ENCODE measurements at places on chromosomes 2 and 18.
A peak's percentile ranks its signal among the peaks of the same experiment; 100 is the strongest.

- DNase-seq, result no peak
Observed at GRCh38 chr2:138193416-138194213, 229.3 kb downstream of the HNMT start.

GRCh38 chr2:13996527-13996926 is 636.0 kb upstream of the LRATD1 start:
- no peak for DNase-seq

GRCh38 chr2:217047209-217047608 is 187.3 kb upstream of the TNP1 start:
- DNase-seq, result no peak

GRCh38 chr2:95063086-95063958 is 37.8 kb downstream of the MAL start:
- no peak for DNase-seq

- DNase-seq, result peak; percentile 80
Observed at GRCh38 chr2:42095923-42096408, 48.1 kb downstream of the PKDCC start.

- DNase-seq, result peak; percentile 89
Observed at GRCh38 chr2:161992531-161992930, 81.5 kb downstream of the DPP4 start.

DNA sequence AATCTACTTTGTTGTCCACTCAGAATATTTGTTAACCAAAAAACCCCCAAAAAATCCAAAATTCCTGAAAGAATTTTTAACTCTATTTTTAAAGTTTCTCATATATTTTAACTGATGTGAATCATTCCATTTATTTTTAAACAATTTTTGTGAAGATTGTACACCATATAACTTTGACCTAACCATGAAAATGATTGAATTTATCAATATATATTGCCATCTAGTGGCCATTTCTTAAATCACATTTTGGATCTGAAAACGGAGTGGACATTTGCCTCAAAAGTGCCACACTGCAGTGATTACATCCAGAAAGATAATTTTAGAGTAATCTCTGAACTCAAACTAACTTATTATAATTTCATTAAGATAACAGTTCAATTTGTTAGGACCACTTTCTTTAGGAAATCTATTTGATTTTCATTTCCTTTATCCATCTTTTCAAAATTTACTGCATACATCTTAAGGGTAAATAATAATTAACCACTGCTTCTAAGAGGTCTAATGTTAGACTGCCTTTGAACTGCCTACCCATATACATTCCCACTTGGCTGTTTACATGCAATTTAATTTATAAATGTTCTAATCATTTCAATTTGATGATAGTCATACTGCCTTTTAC is 71.1 kb downstream of the DSC3 start:
- peak; percentile 10 for DNase-seq

DNA sequence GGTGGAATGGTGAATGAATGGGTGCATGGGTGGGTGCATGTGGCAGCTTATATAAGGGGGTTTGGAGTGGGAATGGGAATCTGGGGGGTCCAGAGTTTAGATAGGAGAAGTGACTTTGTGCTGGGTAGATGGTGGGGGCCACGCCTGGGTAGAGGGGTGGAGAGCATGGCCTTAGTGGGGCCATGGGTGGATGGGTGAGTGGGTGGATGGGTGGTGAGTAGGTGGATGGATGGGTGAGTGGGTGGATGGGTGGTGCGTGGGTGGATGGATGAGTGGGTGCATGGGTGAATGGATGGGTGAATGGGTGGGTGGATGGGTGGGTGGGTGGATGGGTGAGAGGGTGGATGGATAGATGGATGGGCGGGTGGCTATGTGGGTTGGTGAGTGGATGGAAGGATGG is 53.9 kb downstream of the MYO7B start:
- DNase-seq, result no peak

- DNase-seq, result no peak
Observed at GRCh38 chr18:70041459-70042050, 93.9 kb upstream of the CD226 start.

GRCh38 chr2:220227266-220227920 is 600.0 kb downstream of the SLC4A3 start:
- no peak for DNase-seq

DNA sequence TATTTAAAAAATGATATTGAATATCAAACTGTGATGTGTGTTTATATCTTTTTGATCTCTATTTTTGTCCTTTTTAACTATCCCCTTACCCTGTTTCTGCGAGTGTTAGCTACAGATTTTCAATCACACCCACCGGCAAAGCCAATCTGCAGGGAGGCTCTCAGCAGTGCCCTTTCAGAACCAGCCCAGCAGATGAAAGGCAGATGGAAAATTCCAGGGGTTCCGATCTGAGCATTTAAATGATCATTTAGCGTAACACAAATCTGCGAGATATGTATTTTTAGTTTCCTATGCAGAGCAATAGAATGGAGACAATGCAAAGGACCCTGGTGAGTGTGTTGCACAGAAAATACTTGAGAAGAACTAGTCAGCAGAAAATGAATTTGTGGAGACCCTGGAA is 2170.5 kb upstream of the PIK3C3 start:
- DNase-seq, result no peak

DNA sequence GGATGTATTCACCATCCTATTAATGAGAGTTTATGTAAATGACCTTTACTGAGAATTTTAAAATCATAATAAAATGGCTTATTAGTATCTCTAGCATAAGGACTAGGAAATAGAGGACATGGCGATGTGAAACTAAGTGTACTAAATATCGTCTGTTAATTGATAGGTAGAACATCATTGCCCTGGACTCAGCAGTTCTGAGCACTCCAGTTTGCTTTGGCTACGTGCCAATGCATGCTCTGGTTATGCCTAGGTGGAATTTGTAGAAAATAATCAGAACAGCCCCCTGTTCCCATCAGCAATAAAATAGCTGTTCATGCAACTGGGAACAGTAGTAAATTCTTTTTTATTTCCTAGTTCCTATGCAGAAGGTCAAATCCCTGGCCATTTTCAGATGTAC is 247.8 kb downstream of the DOK6 start:
- DNase-seq, result no peak

- DNase-seq, result no peak
Observed at GRCh38 chr2:66440708-66441497, 6.0 kb downstream of the MEIS1 start.

DNA sequence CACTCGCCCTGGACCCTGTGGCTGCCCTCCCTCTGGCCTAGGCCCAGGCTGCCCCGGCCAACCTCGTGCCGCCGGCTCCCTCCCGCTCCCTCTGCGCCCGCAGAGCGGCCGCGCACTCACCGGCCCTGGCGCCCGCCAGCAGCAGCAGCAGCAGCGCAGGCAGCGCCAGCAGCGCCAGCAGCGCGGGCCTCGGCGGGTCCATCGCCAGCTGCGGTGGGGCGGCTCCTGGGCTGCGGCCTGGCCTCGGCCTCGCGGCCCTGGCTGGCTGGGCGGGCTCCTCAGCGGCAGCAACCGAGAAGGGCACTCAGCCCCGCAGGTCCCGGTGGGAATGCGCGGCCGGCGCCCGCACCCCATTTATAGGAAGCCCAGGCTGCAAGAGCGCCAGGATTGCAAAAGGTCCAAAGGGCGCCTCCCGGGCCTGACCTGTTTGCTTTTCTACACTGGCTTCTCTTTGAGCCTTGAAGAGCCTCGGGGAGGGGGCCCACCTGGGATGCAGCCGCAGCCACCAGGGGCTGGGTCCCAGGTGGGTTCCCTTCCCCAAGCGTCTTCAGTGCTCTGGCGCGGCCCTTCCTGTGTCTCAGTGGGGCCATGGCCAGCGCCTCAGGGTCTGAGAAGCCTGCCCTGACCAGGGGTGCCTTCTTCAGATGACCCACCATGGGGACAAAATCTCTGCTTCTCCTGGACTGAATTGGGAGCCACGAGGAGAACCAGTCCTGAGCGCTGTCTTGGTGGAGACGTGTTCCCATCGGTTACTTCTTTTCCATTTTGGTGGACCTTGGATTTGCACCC is at the start of gene APOB:
Gene APOB, minus strand, starts transcription at position 330 of the 789 bp plus-strand sequence. Its CDS starts 128 bp downstream, at position 202.
- DNase-seq, result no peak

DNA sequence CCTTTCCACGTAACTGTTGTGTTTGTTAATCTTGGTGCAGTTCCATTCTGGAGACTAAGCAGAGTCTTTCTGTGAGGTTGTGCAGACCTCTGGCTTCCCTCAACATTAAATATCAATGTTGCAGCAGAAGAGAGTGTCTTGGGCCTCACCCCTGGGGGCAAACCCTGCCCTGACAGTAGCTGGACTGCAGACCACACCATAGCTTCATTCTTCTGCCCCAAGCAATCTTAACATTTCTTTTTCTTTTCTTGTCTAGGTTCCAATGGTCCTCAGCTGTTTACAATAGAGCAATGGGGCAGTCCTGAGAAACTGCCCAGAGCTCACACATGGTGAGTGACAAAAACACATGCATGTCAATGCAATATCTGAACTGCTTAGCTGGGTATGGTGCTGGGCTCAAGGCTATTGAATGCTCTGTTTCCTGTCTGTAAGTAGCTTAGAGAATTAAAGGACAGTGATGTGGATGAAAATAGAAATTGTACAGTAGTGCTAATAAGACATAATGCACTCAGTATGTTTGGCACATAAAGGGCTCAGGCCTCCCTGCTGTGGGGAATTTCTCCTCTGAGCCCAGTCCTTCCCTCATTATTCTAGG is 237.6 kb downstream of the ALPK2 start:
- no peak for DNase-seq

GRCh38 chr2:54114936-54115283 is 505 bp upstream of the ACYP2 start:
- DNase-seq, result no peak

- DNase-seq, result peak; percentile 20
Observed at GRCh38 chr2:238379096-238379810, 47.5 kb upstream of the ASB1 start.

- DNase-seq, result no peak
Observed at GRCh38 chr2:128323555-128323931, 4.9 kb upstream of the HS6ST1 start.

- DNase-seq, result no peak
Observed at GRCh38 chr18:77223653-77224052, 26.0 kb upstream of the GALR1 start.

GRCh38 chr2:1745171-1746023 is 1.1 kb upstream of the PXDN start:
- no peak for DNase-seq

- DNase-seq, result no peak
Observed at GRCh38 chr2:108640731-108641130, 78.6 kb upstream of the RANBP2 start.

DNA sequence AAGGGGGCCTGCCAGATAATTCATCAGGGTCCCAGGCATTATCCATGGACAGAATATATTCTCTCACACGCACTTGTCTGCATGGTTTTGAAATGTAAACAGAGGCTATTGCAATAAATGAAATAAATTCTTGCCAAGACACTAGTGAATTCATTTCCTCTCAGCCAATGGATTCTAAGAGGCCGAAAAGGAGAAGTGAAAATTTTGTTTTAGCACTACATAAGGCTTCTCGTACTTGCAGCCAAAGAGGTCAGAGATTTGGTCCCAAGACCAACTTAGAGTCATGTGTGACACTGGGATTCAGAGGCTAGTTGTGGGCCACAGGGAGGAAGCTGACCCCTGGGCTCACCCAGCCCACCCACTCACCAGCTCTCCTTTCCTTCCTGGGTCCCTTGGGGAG is 184.1 kb upstream of the GLI2 start:
- no peak for DNase-seq

GRCh38 chr2:80058562-80058961 is 246.0 kb downstream of the LRRTM1 start:
- no peak for DNase-seq

DNA sequence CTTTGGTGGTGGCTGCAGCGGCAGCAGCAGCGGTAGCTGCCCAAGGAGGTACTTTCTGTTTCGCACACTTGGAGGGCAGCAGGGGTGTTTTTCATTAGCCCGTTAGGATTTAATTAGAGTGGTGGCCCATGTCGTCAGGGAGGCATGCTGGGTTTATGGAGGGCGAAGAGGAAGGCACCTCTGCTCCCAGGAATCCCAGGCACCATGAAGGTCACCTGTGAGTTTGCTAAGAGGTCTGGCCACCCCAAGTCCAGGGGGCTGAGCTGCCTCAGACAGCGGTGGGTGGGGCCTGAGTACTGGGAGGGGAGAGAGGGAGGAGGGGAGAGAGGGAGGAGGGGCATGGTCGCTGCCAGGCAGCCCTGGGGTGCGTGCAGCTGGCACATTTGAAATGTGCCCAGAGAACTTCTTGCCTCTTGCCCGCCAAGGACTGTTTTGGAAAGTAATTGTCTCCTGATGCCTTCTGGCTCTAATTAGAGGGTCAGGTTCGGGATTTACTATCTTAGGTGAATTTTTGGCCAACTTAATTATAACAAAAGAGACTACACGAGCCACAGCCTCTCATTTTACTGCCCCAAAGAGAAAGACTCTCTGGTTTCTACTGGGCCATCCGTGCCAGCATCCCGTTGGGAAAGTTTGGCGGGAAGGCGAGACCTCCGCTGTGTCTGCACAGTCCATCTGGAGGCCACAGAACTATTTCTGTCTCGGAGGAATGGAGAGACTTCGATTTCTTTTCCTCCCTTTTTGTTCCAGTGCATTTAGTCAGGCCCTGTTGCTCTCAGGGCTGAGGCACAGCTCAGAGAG is 62.0 kb downstream of the GLI2 start:
- no peak for DNase-seq

DNA sequence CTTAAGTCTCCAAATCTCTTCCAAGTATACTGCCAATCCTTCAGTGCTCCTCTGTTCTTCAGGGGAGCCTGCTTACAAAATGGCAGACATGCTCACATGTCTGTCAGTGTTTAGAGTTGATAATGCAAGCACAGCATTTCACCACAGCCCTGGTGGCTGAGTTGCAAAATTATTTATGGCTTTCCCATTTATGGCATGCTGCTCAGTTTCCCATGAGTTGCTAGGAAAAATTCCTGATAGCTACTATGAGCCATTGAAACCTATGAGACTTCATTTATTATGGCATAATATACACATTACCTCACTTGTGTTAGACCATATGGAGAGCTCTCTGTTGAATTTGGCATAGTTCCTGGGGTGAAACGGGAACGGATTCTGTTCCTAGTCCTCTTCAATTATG is 448.7 kb upstream of the TCF4 start:
- no peak for DNase-seq

- DNase-seq, result no peak
Observed at GRCh38 chr18:70349316-70349715, 60.5 kb downstream of the SOCS6 start.

- peak; percentile 37 for DNase-seq
Observed at GRCh38 chr2:198314559-198315153, 510.3 kb downstream of the PLCL1 start.

- DNase-seq, result no peak
Observed at GRCh38 chr2:65281627-65282351, 54.2 kb downstream of the ACTR2 start.

DNA sequence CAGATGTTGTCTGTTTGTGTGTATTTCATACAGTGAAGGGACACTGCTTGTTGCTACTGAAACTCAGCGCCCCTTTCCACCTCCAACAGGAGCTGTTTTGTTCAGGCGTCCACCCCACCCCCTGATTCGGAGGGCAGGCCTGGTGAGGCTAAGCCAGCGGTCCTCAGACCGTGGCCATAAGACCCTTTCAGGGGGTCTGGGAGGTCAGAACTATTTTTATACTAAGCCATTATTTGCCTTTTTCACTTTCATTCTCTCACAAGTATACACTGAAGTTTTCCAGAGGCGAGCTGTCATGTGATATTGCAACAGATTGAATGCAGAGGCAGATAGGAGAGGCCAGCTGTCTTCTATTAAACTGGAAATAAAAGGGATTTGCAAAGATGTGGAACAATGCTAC is 39.7 kb upstream of the IGFBP5 start:
- DNase-seq, result no peak

All from CD4-positive, alpha-beta T cell treated with Interleukin-15 for 4 hours (primary cell).